ENCODE measurements at places on chromosomes 16 and 17.

- no peak for DNase-seq
These were observed 9.8 kb downstream of the TMEM204 start for GRCh38 chr16:1543085-1543896.

GRCh38 chr17:75983501-75984181, 4.6 kb downstream of the TEN1 start:
- no peak for DNase-seq

DNA sequence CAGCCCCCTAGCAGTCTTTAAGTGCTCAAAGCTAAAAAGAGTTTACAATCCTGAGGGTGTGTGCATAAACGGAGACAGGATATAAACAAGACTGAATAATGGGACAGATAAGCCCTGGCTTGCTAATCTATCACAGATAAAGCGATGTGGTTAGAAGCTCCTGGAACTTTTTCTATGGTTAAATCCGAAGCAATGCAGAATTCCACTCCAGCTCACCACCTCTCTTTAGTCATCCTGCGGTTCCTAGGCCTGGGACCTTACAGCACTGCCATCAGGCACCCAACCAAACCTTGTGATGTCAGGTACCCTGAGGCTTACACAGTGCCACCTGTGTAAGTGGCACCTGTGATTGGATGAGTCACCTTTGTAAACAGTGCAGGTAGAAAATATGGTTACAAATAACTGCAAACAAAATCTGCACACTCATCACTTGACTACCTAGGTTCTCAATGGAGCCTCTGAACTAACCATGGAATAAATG, 31.5 kb upstream of the B4GALNT2 start:
- DNase-seq = no peak

GRCh38 chr17:73646409-73647300, 2.4 kb upstream of the SDK2 start:
- no peak for DNase-seq

- no peak for DNase-seq
These were observed 1.9 kb upstream of the NAT9 start for GRCh38 chr17:74777901-74778515.

- DNase-seq = no peak
These were observed 16.9 kb upstream of the KDM6B start for GRCh38 chr17:7816926-7817642.

GRCh38 chr17:3740611-3741073, 16.9 kb downstream of the HASPIN start:
- no peak for DNase-seq

DNA sequence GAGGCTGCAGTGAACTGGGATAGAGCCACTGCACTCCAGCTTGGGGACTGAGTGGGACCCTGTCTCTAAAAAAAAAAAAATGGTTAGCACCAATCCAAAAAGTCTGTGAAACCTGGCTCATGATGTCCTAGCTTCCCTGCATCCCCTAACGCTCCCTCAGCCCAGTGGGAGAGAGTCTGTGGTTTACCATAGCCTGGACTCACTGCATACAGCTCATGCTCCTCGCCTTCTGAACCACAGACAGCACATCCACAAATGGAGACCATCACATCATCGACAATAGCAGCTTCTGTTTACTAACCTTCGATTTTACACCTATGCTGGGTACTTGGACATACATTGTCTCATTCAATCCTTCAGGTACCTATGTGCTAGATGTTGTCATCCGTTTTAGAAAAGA, 43.6 kb downstream of the NLRC5 start:
- DNase-seq = no peak

DNA sequence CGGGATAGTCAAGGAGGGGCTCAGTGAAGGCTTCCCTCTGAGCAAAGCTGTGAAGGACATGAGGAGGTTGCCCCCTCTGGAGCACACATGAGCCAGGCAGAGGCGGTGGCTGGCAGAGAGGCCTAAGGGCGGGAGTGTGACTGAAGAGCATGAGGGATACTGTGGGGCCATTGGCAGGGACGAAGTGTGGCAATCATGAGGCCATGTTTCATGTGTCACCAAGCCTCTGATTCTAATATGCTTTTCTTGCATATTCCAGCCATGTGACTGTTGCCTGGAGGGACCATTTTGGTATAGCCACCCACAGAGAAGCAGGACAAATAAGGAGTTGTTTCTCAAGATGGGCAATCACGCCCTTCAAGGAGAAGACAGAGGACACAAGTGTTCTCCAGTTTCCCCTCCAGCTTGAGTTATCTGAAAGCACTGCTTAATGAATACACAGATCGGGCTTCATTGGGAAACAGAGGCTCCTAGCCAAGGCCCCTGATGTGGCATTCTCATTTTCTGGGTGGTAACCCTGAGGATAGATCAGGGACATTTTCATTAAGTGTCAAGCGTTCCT, 68.0 kb downstream of the AKAP1 start:
- DNase-seq = no peak

DNA sequence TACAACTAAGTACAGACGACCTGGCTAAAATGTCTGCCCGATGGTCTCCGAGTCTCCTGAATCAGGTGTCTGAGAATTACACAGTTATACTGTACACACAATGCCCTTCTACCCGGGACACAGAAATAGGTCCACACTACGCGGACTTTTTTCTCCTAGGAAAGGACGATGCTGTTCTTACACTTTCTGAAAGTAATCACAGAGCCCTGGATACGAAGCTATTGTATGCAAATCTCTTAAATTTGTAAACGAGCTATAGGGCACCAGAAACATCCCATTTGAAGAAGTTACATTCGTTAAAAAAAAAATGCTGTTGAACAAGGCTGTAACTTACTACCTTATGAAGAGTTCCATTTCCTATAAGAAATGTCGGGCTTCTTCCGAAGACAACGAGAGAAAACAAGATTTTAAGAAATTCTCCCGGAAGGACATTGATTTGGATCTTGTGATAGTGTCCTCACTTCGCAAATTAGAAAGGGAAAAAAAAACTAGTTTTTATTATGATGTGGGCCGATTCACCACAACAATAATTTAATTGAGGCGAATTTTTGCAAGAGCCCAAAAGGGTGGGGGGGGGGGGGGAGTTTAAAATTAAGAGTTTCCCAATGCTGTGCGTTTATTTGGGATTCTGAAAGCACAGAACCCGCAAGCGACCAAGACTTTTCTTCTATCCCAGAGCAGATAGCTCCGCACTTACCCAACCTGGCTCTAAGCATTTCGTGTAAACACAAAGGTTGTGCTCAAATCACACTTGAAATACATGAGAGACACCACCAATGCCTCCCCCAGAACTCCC, 1.5 kb upstream of the SOX9 start:
- DNase-seq = no peak

GRCh38 chr16:72060405-72060804, 2.6 kb upstream of the HPR start:
- no peak for DNase-seq

- DNase-seq = no peak
These were observed 790 bp downstream of the TRADD start for GRCh38 chr16:67158637-67159600.

DNA sequence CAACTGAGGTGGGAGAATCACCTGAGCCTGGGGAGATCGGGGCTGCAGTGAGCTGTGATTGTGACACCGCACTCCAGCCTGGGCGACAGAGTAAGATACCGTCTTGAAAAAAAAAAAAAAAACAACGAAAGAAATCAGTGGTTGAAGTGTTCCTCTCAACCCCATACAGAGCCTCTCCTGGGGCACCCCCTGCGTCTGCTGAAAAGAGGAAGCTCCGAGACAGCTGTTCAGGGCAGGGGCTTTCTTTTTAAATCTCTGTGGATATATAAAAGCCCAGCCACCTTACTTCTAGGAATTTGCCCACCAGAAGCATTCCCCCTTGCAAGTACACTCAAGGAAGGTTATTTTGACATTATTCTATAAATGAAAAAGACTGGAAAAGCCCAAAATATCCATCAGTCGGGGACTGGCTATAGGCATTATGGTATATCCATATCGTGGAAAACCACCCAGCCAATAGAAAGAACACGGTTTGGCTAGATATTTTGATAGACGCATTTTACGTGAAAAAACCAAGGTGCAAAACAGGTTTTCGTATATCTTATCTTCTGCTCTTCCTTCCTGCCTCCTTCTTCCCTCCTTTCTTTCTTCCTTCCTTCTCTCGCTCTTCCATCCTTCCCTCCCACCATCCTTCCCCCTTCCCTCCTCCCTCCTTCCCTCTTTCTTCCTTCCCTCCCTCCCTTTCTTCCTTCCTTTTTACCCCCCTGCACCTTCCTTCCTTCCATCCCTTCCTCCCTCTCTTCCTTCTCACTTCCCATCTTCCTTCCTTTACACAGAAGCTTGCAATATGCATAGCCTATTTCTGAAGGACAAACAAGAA, 9.2 kb upstream of the CCL22 start:
- DNase-seq = no peak

DNA sequence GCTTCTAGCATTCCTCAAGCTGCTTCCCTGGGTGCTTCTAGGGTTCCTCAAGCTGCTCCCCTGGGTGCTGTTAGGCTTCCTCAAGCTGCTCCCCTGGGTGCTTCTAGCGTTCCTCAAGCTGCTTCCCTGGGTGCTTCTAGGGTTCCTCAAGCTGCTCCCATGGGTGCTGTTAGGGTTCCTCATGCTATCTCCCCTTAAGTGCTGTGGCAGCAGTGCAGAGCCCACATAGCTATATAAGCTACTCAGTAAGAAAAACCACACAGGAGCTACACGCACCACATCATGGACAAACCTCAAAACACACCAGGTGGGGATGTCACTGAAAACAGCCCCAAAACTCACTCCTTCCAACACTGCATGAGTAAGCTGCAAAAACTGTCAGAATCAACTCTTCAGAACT, 35.2 kb downstream of the ANKRD11 start:
- no peak for DNase-seq

GRCh38 chr16:66382171-66382965, 15.9 kb downstream of the CDH5 start:
- DNase-seq = no peak

DNA sequence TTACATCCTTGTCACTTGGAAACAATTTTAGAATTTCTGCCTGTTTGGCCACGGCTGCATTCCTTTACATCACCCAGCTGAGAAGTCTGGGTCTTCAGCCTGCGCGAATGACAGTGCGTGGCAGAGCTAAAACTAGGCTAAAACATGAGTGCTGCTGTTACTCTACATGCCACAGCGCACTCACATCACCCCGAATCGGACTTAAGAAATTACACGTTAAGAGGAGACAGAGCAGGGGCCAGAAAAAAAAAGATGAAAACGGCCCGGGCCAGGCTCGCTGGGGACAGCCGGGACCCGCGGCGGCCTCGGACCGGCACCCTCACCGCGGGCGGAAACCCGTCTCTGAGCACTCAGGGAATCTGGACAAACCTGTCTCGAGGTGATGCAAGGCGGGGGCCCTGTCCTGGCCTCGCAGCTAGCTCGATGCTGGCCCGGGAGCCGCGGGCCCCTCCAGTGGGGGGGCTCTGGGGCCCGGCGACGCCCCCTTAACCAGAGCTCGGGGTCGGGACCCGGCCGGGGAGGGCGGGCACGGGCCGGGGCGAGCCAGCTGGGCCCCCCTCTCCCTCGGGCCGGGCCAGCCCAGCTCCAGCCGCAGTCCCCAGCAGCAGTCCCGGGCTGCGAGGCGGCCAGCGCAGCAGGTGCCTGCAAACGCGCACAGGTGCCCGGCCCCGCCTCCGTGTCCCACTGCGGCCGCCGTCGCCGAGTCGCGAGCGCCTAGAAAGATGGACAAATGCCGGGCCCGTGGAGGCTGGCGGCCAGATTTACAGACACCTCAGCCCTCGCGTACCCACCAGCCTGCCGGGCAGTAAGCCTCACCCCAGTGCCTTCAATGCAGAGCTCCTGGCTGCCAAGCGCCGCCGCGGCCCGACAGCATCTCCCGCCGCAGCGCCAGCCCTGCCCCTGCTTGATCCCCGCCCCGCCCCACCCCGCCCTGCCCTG, at the start of gene AKTIP:
Gene AKTIP (minus strand): TSS at position 879 of the 939 bp plus-strand sequence. CDS start 2,950 bp downstream, outside the sequence.
- peak; percentile 78 for DNase-seq

DNA sequence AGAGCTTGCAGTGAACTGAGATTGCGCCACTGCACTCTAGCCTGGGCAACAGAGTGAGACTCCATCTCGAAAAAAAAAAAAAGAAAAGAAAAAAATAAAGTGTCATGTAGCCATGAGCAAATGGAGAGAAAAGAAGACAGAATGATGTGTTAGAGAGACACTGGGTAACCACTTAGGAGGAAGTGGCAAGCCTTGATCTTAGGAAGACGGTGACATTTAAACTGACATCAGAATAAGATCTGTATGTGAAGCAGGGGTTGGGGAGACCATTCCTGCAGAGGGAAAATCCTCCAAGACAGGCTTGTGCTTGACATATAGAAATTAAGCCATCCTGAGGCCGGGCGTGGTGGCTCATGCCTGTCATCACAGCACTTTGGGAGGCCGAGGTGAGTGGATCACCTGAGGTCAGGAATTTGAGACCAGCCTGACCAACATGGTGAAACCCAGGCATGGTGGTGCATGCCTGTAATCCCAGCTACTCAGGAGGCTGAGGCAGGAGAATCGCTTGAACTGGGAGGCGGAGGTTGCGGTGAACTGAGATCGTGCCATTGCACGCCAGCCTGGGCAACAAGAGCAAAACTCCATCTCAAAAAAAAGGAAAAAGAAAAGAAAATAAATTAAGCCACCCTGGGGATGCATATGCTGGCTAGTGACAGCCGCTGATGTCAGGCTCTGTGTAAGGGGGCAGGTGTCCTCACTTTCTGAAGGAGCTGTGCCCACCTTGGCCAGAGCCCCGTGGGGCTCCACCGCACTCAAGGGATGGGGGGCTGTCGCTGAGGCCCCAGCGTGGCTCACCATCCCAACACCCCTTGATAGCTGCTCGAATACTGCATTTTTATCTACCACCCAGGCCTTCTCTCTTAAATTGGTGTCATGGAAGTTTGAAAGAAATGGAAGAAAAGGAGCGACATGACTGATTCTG, 13.1 kb upstream of the CYB5B start:
- DNase-seq = no peak

DNA sequence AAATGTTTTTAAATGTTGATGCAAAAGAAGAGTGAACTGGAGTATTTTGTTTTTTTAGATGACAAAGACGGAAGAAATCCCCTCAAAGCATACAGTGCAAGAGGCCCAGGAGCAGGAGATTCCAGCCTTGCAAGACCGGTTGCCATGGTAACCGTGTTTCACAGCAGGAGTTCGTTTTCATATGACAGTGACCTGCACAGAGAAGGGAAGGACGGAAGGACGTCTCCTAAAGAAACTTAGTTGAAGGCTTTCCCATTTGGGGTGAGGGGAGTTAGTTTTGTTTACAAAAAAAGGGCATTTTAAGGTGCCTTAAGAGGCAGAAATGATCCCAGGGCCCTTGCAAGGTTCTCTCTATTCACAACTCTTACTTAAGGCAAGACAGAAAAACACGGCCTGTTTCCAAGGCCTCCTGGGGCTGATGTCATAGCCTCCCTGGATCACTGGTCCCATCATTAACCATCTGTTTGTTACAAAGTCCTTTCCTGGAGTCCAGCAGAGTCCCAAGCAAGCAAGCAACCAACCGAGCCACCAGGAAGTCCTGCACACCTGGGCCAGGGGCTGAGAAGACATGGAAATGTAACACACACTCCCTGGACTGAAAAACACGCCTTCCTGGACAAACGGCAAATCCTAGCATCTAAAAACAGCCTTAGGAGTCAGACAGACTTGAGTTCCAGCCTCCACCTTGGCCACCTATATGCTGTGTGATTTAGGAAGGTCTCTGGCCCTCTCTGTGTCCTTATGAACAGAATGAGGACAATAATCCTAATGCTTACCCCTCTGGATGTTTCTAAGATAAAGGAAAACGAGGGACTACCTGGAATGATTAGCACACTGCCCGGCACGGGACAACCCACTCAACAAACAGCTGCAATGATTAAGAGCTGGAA, 30.3 kb upstream of the RPH3AL start:
- DNase-seq = no peak

GRCh38 chr16:89050868-89051311, 42.8 kb upstream of the ACSF3 start:
- DNase-seq = no peak
